Lung microvascular endothelial cell (primary cell): ENCODE measurements at places on chromosomes 1 and 21. TPM values are rescaled to one million over a fixed set of nuclear protein-coding genes. Genes with fewer than 3 reads are reported as not detected.

The PYCR2 gene
- 19.8 and 31.5 TPM in 2 replicates for total RNA-seq

The AKR7A2 gene
- total RNA-seq, result 42.1 and 48.6 TPM in 2 replicates

The VASH2 gene
- under 0.01 TPM in 2 replicates for total RNA-seq

The CNR2 gene
- not detected in 2 replicates for total RNA-seq

The REG4 gene
- not detected in 2 replicates for total RNA-seq

The LCE1F gene
- total RNA-seq, result not detected in 2 replicates

The SERTAD4 gene
- total RNA-seq, result under 0.01 and 0.22 TPM in 2 replicates

The GPA33 gene
- total RNA-seq, result not detected in 2 replicates

The AVPR1B gene
- total RNA-seq, result not detected in 2 replicates

The AMY2A gene
- total RNA-seq, result not detected in 2 replicates

The LCA5L gene
- 0.22 and 0.40 TPM in 2 replicates for total RNA-seq

The CCDC181 gene
- total RNA-seq, result not detected in 2 replicates

The GUCA2A gene
- total RNA-seq, result not detected in 2 replicates

The MRAP gene
- total RNA-seq, result not detected in 2 replicates

The ETV3 gene
- 10.2 and 15.1 TPM in 2 replicates for total RNA-seq

The RGS8 gene
- total RNA-seq, result not detected in 2 replicates

The S100A6 gene
- total RNA-seq, result 524 and 1,217 TPM in 2 replicates

The CR1L gene
- total RNA-seq, result not detected in 2 replicates

The STYXL2 gene
- total RNA-seq, result not detected in 2 replicates

The UBE2U gene
- total RNA-seq, result 0.20 TPM in 1 of 2 replicates, not detected in the other

The OR10J1 gene
- total RNA-seq, result not detected in 2 replicates

The OR2L5 gene
- total RNA-seq, result not detected in 2 replicates

The MFSD2A gene
- total RNA-seq, result under 0.01 and 0.44 TPM in 2 replicates

The SHISAL2A gene
- not detected in 2 replicates for total RNA-seq

The SAMD11 gene
- total RNA-seq, result not detected in 2 replicates

The TNFRSF8 gene
- not detected in 2 replicates for total RNA-seq

The ADAMTS1 gene
- 1.4 and 3.7 TPM in 2 replicates for total RNA-seq

The ZNF678 gene
- 5.9 and 12.1 TPM in 2 replicates for total RNA-seq

The ACTN2 gene
- under 0.01 TPM in 1 of 2 replicates, not detected in the other for total RNA-seq

The RNF11 gene
- 83.5 and 134 TPM in 2 replicates for total RNA-seq

The IKBKE gene
- 11.1 and 18.3 TPM in 2 replicates for total RNA-seq

The TMEM269 gene
- total RNA-seq, result not detected in 2 replicates

The MYBPH gene
- total RNA-seq, result not detected in 2 replicates

The FGR gene
- total RNA-seq, result under 0.01 and 0.20 TPM in 2 replicates

The RNU1-4 gene
- total RNA-seq, result under 0.01 and 5,258 TPM in 2 replicates

The ARTN gene
- not detected in 2 replicates for total RNA-seq

The SPATA45 gene
- not detected in 2 replicates for total RNA-seq

The ELAVL4 gene
- total RNA-seq, result not detected in 2 replicates

The IQGAP3 gene
- 3.0 and 7.0 TPM in 2 replicates for total RNA-seq

The SRM gene
- total RNA-seq, result 5.7 and 8.7 TPM in 2 replicates

The TMPRSS3 gene
- total RNA-seq, result not detected in 2 replicates

The MARK1 gene
- total RNA-seq, result 0.65 and 2.2 TPM in 2 replicates

The ATP1A1 gene
- 138 and 154 TPM in 2 replicates for total RNA-seq

The MPL gene
- total RNA-seq, result under 0.01 TPM in 1 of 2 replicates, not detected in the other

The KRTAP21-2 gene
- not detected in 2 replicates for total RNA-seq

The HSD3B1 gene
- total RNA-seq, result not detected in 2 replicates

The GFI1 gene
- total RNA-seq, result not detected in 2 replicates

The CFHR5 gene
- total RNA-seq, result not detected in 2 replicates

The NKAIN1 gene
- not detected in 2 replicates for total RNA-seq

The RIMS3 gene
- total RNA-seq, result 0.20 and 0.22 TPM in 2 replicates

The LCE1C gene
- not detected in 2 replicates for total RNA-seq

The GBP1 gene
- total RNA-seq, result 6.0 and 7.4 TPM in 2 replicates

The FAM72B gene
- 1.5 and 1.6 TPM in 2 replicates for total RNA-seq

The LHX8 gene
- total RNA-seq, result not detected in 2 replicates

The CAPZB gene
- 104 and 109 TPM in 2 replicates for total RNA-seq

The GJA5 gene
- total RNA-seq, result under 0.01 and 0.87 TPM in 2 replicates

The TNNI3K gene
- total RNA-seq, result 0.22 TPM in 1 of 2 replicates, not detected in the other

The C4BPB gene
- not detected in 2 replicates for total RNA-seq
